NCI-H446 (cell line): ENCODE measurements at places on chromosomes 3 and 15.

DNA sequence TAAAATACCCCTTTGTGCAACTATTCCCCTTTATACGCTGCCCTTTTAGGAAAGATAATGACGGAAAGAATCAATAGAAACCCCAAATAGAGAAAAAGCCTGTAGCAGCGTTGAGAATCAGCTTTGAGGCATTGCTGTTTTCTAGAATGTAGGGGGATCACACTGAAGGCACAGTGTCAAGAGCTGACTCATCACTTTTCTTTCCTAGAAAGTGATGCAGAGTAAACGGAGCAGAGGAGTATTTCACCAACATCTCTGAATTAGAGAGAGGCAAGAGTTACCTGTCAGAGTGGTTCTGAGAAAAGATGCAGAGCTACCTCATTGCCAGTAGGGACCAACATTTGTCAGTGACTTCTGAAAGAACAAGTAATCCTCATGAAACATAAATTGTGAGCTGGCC is 269.8 kb upstream of the TMC3 start:
- DNase-seq: no peak

DNA sequence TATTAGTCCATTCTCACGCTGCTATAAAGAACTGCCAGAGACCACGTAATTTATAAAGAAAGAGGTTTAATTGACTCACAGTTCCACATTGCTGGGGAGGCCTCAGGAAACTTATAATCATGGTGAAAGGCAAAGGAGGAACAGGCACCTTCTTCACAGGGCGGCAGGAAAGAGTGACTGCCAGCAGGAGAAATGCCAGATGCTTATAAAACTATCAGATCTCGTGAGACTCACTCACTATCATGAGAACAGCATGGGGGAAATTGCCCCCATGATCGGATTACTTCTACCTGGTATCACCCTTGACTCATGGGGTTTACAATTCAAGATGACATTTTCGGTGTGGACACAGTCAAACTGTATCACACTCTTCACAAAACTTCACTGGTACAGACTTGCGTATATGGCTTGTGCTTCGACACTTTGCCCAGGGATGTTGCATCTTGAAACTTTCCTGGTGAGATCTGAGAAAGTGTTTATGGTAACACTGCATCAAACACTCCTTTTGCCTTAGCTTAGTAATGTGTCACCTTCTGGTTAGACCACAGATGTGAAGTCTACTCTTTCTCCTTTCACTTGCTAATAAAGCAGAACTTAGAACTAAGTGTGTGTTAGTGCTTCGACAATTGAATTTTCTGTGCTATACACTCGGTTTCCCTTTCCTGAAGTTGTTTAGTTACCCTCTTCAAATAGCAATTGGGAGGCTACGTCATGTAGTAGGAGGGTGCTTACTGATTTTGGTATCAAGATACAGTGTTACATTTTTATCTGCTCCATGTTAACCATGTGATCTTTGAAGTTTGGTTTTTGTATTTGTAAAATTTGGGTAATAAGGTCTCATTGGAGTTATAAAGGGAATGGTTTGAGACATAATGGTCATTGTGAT is 185.7 kb downstream of the LPP start:
- DNase-seq: no peak

DNA sequence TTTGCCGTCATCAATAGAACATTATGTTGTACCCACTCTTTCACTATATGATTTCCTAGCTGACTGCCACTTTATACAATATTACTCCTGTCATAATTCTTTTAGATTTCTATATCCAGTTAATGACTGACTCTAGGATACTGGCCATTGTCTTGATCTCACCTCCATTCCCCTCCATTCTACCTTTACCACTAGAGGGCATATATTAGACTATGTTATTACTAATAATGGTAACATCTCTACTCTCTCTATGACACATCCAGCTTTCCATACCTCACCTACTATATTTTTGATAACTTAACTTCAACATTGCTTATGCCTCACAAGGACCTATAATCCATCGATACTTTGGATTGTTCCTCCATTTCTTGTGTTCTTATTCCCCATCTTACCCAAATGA is 31.4 kb upstream of the POU1F1 start:
- no peak for DNase-seq

- no peak for DNase-seq
Observed at GRCh38 chr3:50204804-50205412, at the start of gene SLC38A3. SLC38A3 (plus strand) TSS chr3:50205271; CDS start chr3:50214200, 8,929 bp downstream.

GRCh38 chr15:52290800-52291199 is 4.8 kb downstream of the MYO5C start:
- no peak for DNase-seq

- peak; percentile 79 for DNase-seq
Observed at GRCh38 chr3:177041021-177041729, 156.1 kb downstream of the TBL1XR1 start.

- DNase-seq: no peak
Observed at GRCh38 chr3:162780313-162780712, 1283.7 kb downstream of the OTOL1 start.

DNA sequence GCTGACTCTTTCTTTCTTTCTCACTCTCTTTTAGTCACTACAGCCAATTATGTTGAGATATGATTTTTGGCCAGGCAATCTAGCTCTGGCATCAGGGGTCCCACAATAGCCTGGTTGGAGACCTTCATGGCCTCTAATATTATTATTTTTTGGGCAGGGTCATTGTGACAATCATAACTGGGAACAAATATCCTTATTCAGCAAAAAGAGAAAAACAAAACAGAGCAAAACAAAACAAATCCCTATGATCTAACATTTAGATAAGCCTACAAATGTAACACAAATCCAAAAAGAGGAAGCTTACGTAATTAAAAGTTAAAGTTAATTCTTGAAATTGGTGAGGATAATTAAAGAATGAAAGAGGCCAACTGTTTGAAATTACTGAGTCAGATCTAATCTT is 640.0 kb downstream of the TUSC7 start:
- DNase-seq: no peak

GRCh38 chr3:141257961-141258360 is 26.3 kb downstream of the PXYLP1 start:
- no peak for DNase-seq

GRCh38 chr15:70605606-70606410 is 157.6 kb downstream of the UACA start:
- peak; percentile 79 for DNase-seq

- no peak for DNase-seq
Observed at GRCh38 chr3:65787340-65787739, 251.4 kb downstream of the MAGI1 start.

DNA sequence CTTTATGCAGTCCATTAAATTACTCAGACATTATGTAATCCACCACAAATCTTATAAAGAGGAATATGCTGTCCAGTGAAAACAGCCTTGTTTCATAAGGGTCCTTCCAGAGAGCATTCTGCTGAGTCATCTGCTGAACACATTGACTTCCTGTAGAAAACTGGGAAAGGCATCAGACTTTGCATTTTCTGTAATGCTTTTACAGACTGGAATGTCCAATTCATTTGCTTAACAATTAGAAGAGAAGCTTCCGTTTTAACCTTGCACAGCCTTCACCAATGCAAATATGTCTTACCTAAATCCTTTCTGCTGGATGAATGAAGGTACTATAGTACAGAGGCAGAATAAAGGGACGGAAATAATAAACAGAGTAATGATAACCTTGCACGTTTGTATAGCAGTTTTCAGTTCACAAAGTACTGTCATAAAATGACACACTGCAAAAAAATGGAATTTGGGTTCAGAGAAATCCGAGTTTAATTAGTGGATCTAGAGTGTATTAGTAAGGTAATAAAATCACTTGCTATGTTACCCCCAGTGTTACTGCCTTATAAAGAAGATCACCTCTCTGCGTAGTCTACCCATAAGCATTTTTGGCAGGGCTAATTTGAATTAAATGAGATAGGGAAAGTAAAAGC is 301.5 kb downstream of the PYDC2 start:
- DNase-seq: peak; percentile 6

DNA sequence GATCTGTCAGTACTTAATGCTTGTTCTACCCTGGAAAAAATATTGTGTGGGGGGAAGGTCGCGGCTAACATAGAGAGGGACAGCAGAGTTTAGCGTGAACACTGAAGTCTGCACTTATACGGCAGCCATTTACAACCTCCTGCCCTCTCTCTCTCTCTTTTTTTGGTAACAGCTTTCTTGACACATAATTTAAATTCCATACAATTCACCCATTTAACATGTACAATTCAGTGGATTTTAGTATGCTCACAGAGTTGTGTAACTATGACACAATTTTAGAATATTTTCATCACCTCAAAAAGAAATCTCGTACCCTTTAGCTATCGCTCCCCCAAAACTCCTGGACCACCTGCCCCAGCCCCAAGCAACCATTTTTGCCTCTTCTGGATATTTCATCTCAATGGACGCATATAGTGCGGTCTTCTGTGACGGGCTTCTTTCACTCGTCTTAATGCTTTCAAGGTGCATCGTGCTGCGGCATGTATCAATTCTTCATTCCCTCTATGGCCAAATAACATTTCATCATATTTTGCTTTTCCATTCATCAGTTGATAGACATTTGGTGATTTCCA is 141.8 kb downstream of the XXYLT1 start:
- no peak for DNase-seq

GRCh38 chr3:160671231-160671630 is 5.7 kb upstream of the ARL14 start:
- DNase-seq: no peak

GRCh38 chr15:68862415-68862814 is 41.7 kb upstream of the ANP32A start:
- no peak for DNase-seq

GRCh38 chr3:44476181-44476611 is 1.3 kb downstream of the ZNF445 start:
- no peak for DNase-seq

DNA sequence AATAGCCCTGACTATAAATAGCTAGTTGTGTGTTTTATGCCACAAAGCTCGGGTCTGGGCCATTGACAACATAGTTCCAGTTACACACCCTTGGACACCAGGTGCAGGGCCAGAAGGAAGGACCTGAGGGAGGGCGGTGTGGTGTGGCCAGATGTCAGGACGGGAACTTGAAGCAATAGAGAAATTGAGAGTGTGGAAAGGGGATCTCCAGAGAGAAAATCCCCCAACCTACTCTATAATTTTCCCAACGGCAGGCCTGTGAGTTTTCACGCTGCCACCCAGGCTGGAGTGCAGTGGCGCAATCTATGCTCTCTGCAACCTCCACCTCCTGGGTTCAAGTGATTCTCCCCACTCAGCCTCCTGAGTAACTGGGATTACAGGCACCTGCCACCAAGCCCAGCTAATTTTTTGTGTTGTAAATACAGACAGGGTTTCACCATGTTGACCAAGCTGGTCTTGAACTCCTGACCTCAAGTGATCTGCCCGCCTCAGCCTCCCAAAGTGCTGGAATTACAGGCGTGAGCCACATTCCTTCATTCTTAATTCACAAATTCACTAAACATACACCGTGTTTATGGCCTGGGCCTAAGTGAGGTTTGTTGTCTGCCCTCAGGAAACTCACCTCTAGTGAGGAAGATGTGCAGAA is 70.8 kb upstream of the KLF13 start:
- no peak for DNase-seq
